M059J (cell line): ENCODE measurements at places on chromosomes 2 and 18. TPM values are rescaled to one million over a fixed set of nuclear protein-coding genes. Genes with fewer than 3 reads are reported as not detected.

The APOB gene
- total RNA-seq, result not detected in 2 replicates

DNA sequence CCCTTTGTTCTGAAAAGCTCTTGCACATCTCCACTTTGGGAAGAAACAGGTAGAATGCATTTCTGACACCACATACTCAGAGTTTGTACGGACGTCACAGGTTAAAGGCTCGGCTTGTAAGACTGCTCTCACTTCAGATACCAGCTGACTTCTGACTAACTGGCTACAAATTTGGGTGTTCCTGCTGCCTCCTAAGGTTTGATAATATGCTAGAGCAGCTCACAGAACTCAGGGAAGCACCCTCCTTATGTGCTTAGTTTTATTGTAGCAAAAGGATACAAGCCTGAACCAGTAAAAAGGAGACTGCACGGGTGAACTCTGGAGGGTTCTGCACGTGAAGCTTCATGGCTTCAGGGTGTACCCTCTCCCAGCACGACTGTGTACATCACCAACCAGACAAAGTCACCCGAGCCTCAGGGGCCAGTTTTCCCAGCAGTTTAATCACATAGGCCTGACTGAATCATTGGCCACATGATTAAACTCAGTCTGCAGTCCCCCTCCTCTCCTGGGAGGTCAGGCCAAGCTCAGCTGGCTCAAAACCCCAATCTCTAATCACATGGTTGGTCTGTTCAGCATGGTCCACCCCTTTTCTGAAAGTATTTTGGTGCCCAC is 749.5 kb upstream of the RAB6C start:
- DNase-seq, result no peak

DNA sequence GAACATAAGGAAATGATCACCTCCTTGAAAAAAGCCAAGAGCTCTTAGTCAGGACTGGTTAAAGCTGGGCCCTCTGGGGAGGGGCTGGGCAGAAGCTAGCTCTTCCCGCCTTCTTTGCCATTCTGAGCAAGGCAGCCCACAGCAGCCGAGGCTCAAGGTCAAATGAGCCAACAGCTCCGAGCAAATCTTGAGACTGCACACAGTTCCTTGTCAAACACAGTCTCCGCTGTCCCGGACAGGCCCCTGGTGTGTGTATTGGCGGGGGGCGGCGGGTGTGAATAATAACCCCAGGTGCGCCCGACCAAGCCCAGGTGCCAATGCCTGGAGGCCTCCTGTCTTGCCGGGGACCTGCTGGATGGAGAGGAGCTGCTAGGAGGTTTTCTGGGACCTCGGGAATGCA is 46.4 kb upstream of the ACAA2 start:
- no peak for DNase-seq

GRCh38 chr2:174594456-174594855 is 3.1 kb downstream of the WIPF1 start:
- DNase-seq, result no peak

The RAPGEF4 gene
- 0.47 and 1.4 TPM in 2 replicates for total RNA-seq

DNA sequence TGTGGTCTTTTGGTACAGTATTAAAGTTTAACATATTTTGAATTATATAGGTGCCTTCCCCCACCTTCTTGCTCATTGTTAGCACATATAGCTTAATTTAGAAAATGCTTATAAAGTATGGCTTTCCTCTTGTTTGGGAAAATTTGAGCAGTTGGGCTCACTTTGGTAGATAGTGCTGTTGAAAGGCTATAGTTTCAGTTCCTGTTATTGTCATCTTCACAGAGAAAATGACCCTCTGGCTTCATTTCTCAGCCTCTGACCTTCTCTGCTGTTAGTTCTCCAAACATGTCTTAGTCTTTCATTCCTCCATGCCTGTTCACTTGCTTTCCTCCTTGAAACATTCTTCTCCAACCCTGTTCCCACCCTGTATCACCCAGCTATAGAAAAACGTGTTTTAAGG is 200.6 kb downstream of the WDR7 start:
- DNase-seq, result no peak
